ENCODE measurements at places on chromosomes 6 and 20.

DNA sequence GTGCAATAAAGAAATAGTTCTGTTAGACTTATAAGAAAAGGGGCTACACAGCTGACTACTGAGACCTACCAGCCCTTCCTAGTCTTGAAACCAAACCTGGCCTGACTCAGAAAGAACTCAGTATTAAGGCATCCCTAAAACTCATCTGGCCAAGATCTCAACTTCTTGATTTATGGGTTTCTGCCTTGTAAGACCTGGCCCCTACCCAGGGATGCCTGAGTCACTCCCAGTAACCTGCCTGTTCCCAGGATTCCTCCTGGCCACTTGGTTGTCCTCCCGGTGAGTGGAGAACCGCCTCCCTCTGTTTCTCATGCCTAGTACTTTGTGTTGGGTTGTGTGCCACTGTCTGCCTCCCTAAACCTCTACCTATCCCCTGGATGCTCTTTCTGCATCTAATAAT lies 189.4 kb upstream of the PREP start:
- no peak for DNase-seq

GRCh38 chr6:30998785-30999184 lies 11.5 kb upstream of the MUC22 start:
- DNase-seq: no peak

GRCh38 chr20:37071481-37071911 lies 24.3 kb downstream of the RBL1 start:
- peak; percentile 73 for DNase-seq

GRCh38 chr6:158715330-158716311 lies 65.8 kb downstream of the SYTL3 start:
- peak; percentile 83 for DNase-seq

- DNase-seq: no peak
Measured at GRCh38 chr20:7585126-7585679, 355.1 kb downstream of the HAO1 start.

- no peak for DNase-seq
Measured at GRCh38 chr6:147244832-147245231, 40.6 kb downstream of the STXBP5 start.

DNA sequence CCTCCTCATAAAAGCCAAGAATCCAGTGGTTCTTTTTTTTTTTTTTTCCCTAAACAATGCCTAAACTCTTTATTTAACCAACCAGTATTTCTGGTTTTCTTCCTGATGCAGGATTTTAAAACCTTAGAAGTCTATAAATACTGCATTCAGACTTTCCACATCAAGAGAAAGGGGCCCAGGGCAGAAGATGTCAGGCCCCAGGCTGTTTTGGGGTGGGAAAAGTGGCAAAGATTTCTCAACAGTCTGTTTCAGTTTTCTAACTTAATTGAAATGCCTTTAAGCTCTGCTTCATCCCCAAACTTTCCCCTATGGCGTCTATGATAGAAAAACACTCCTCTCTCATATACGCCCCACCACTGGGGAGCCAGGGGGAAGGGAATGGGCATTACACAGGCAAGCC lies 33.1 kb downstream of the QRSL1 start:
- DNase-seq: no peak

GRCh38 chr6:80547827-80548226 lies 441.4 kb downstream of the BCKDHB start:
- DNase-seq: no peak

GRCh38 chr6:7389162-7389450 lies 436 bp downstream of the CAGE1 start:
- DNase-seq: no peak

- no peak for DNase-seq
Measured at GRCh38 chr6:130070792-130071191, 52.4 kb downstream of the L3MBTL3 start.

DNA sequence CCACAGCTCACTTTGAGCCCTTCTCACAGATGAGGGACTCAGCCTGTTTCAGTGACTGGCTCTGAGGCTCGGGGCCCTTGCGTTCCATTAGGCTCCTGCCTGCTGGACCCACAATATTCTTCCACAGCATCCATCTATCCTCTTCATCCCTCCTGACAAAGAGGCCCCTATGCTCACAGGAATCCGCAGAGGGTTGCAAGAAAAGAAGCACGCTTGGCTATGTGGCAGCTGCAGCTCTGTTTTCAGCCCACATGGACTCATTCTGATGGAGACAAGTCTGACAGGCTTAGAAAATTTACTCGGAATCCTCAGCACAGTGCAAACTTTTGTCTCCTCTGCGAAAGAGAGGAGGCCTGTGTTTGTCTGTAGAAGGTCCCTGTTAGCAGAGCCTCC lies 207.5 kb downstream of the SYNDIG1 start:
- DNase-seq: no peak

DNA sequence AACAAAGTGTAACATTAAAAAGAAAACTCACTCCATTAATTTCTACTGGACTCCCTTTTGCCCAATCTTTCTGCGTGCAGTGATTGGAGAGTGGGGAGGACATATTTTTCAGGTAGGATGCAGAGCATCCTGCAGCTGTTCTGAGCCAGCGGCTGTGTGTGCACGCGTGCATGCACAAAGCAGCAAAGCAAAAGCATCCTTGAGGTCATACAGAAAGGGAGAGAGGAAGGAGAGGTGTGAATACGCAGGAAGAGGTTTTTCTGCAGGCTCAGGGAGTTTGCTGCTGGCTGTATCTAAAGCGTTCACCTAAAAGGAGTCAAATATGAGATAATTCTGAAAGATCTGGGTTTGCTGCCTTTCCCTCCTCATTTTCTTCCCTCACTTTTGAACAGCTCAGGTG lies 108.4 kb downstream of the HUS1B start:
- no peak for DNase-seq

GRCh38 chr6:133555685-133556084 lies 314.5 kb downstream of the EYA4 start:
- no peak for DNase-seq

DNA sequence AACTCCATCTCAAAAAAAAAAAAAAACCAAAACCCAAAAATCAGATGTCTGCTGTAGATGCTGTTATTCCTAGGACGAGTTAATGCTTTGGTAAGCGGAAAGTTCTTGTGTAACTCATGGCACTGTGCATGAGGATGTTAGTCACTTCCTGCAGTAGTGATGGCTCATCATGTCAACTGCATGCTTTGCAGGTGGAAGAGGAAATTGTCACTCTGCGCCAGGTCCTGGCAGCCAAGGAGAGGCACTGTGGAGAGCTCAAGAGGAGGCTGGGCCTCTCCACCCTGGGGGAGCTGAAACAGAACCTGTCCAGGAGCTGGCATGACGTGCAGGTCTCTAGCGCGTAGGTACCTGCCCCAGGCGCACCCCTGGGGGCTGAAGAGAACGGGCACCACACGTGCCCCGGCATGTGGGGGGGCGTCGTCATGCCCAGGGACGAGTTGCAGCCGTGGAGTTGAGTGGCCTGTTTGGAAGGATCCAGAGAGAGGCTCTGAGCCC lies 8.5 kb downstream of the TPD52L2 start:
- DNase-seq: no peak

- peak; percentile 18 for DNase-seq
Measured at GRCh38 chr6:8481727-8482126, 46.4 kb upstream of the SLC35B3 start.

DNA sequence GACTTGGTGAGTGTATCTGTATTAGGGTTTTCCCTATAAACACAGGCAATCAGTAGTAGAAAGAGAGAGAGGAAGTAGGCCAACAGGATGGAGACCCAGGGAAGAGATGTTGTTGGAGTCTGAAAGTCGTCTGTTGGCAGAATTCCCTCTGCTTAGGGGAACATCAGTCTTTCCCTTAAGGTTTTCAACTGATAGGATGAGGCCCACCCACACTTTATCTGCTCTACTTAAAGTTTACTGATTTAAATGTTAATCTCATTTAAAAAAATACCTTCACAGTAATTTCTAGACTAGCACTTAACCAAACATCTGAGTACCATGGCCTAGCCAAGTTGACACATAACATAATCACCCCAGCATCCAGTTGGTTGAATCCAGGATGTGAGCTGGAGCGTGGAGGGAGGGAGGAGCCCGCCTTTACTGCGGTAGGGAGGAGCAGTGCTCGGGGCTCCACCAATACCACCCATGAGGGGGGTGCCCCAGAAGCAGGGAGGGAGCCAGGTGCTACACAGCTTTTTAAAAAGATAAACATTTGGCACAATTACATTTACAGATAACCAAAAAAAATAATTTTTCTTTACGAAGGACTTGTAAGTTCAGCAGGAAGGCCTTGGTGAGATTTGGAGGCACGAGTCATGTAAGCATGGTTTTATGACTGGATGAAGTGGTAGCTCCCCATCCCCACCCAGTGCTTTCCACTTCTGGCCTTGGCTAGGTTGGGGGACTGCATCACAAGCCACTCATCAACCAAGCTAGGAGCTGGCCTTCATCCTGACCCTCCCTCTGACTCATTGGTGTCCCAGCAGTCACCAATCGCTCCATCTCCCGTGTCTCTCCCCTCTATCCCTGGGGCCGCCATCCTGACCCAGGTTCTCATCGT lies 18.4 kb upstream of the SNX9 start:
- no peak for DNase-seq

- no peak for DNase-seq
Measured at GRCh38 chr6:32116674-32117073, 7.5 kb upstream of the TNXB start.

Data from GM12865 (cell line).